ENCODE measurements at places on chromosomes 11 and 22. TPM values are rescaled to one million over a fixed set of nuclear protein-coding genes. Genes with fewer than 3 reads are reported as not detected.

The POU2AF3 gene
- total RNA-seq = not detected

DNA sequence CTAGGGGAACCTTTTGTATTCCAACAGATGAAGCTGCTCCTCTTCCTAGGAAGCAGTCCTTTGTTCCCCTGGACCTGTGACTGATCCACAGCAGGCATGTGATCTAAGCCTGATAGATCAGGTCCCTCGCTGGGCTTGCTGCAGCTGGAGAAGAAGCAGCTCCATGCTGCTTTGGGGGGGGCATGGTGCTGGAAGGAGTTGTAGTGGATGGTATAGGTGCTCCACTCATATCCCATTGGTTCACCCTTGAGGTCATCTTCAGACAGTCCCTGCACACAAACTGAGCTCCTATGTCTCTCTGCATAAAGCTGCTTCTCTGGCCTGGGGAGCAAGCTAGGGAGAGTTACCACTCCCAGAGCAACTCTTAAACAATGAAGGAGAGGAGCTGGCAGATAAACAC, 9.5 kb upstream of the RIC3 start:
- no peaks in the 10 kb centered on the region for H3K36me3 ChIP-seq
- peaks cover 18% of the 10 kb centered on the region for H3K27me3 ChIP-seq
- no peak for DNase-seq
- H3K27ac ChIP-seq = no peak overlapping the region
- H3K4me1 ChIP-seq = no peaks in the 10 kb centered on the region
- H3K4me3 ChIP-seq = no peak overlapping the region

The TUB gene
- 0.33 TPM for total RNA-seq

DNA sequence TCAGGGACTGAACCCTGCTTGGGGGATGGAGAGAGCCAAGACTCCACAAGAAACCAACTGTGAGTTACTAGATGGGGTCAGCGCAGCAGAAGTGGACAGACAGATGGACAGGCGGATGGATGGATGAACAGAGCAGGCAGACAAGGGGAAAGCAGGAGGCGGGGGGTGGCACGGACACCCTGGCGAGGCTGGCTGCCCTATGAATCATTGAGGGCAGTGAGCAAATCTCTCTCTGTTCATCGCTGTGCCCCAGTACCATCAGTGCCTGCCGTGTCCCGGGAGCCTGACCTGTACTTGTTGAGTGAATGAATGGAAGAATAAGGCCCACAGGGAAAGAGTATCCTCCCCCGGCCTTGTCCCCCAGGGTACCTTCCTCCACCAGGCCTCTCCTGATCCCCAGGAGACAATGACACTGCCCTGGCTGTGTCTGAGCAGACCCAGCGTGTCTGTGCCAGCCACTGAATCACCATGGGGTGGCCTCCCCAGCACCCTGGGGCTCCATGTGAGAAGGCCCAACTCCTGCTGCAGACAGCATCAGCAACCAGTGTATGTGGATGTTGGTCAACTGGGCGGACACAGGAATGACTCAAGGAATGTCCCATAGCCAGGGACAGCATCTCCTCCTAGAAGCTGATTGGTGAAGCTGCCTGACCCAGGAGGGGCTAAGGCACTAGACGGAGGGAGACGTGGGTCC, 5.1 kb upstream of the KLHL35 start:
- no peaks in the 10 kb centered on the region for H3K4me1 ChIP-seq
- no peak overlapping the region for H3K27ac ChIP-seq
- H3K4me3 ChIP-seq = no peak overlapping the region
- H3K27me3 ChIP-seq = peaks cover 6% of the 10 kb centered on the region
- H3K36me3 ChIP-seq = no peaks in the 10 kb centered on the region

DNA sequence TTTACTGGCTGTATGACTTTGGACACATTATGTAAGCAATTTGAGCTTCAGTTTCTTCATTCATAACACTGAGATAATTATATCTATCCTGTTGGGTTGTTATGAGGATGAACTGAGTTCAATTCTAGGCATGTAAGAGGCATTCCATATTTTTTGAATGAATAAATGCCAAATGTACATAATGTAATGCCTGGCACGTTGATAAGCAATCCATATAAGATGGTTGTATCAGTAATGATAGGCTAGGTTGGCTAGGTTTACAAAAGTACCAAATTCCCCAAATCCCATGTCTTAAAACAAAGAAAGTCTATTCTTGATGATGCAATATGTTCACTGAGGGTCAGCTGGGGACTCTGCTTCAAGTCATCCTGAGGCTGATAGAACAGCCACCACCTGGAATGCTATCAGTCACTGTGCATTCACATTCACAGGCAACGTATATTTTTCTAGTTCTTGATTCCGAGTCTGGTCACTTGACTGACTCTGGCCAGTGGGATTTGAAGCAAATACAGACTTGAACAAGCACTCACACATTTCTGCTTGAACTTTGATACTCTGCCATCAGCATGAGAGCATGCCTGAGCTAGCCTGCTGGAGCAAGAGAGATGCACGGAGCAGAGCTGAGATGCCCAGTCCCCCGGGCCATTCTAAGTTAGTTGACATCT, 104.0 kb upstream of the TIMP3 start:
- H3K4me3 ChIP-seq = no peak overlapping the region
- DNase-seq = no peak
- no peaks in the 10 kb centered on the region for H3K4me1 ChIP-seq
- peaks cover 17% of the 10 kb centered on the region for H3K27me3 ChIP-seq

- no peaks in the 10 kb centered on the region for H3K36me3 ChIP-seq
- no peak overlapping the region for H3K27ac ChIP-seq
- DNase-seq = no peak
- no peak overlapping the region for H3K4me3 ChIP-seq
Observed at GRCh38 chr22:24947881-24948280, 1.4 kb upstream of the LHFPL7 start.

The FAM227A gene
- 0.63 TPM for total RNA-seq

DNA sequence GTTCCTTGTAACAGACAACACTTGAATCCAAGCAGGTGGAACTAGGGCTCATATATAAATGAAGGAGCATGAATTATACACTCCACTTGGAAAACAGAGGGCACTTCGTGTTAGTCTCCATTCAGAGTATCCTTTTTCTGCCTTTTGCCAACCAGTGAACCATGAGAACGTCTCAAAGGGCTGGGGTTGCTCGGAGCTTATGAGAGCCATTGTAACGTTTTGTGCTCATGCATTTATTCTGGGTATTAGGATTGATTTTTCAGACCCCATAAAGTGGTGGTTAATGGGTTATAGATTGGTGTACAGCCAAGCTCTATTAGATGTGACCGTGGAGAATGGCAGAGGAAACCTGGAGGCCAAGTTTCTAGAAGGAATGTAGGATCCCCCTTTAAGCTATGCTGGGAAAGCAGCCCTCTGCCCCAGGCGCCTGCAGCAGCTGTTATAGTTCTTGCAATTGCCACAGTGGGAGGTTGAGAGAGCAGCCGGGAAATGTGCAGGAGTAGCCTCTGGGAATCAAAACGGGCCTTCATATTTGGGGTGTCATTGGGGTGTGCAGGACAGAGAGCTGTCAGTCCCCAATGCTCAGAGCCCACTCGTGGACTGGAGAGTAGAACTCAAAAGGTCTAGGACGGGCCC, 54.6 kb upstream of the ASPHD2 start:
- H3K27me3 ChIP-seq = peaks cover 34% of the 10 kb centered on the region
- no peak overlapping the region for H3K27ac ChIP-seq
- peaks cover 7% of the 10 kb centered on the region for H3K4me1 ChIP-seq

DNA sequence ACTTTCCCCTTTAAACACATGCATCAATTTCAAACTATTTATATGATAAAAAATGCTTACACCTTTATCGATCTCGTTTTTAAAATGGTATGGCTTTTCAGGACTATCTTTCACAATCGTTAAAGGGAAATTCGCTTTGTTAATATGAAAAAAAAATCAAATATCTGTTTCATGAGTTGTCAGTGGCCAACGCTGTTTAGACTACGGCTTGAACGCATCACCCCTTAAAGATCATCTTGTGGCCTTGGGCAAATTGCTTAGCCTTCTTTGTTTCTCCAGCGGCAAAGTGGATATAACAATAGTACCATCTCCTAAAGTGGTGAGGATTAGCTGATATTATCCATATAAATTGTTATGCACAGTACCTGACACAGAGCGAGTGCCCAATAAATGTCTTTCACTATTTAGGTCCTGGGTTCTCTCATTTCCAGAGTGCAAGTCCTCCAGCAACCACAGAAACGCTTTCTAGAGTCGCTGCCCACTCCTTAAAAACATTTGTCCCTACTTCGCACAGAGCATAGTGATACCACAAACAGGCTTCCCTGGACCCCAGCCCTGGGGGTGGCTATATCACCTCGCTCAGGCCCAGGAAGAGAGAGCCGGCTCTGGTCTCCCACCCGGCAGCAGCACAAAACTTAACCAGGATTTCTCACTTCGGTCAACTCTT, 904 bp downstream of the SLC35F2 start:
- no peak for DNase-seq
- peaks cover 31% of the 10 kb centered on the region for H3K4me1 ChIP-seq
- no peaks in the 10 kb centered on the region for H3K27me3 ChIP-seq
- peak overlapping the region; percentile 92 for H3K4me3 ChIP-seq
- peaks cover 19% of the 10 kb centered on the region for H3K36me3 ChIP-seq

GRCh38 chr11:128628325-128628673, 40.9 kb upstream of the ETS1 start:
- no peak for DNase-seq
- H3K27ac ChIP-seq = peak overlapping the region; percentile 88
- peaks cover 84% of the 10 kb centered on the region for H3K4me1 ChIP-seq
- no peaks in the 10 kb centered on the region for H3K27me3 ChIP-seq
- H3K4me3 ChIP-seq = peak overlapping the region; percentile 47
- H3K36me3 ChIP-seq = no peaks in the 10 kb centered on the region

- H3K27me3 ChIP-seq = no peaks in the 10 kb centered on the region
- peak; percentile 23 for DNase-seq
- no peak overlapping the region for H3K4me3 ChIP-seq
- peak overlapping the region; percentile 44 for H3K27ac ChIP-seq
- peaks cover 35% of the 10 kb centered on the region for H3K4me1 ChIP-seq
- peaks cover 29% of the 10 kb centered on the region for H3K36me3 ChIP-seq
Observed at GRCh38 chr22:24325105-24325757, 54.6 kb downstream of the SPECC1L start.

- H3K36me3 ChIP-seq = peaks cover 40% of the 10 kb centered on the region
- H3K4me1 ChIP-seq = peaks cover 66% of the 10 kb centered on the region
- peak overlapping the region; percentile 98 for H3K4me3 ChIP-seq
- peak overlapping the region; percentile 97 for H3K27ac ChIP-seq
- peak; percentile 16 for DNase-seq
Observed at GRCh38 chr11:4095509-4096230, 1.1 kb downstream of the RRM1 start.

The P2RY6 gene
- total RNA-seq = not detected

GRCh38 chr11:29272019-29272654, 744.7 kb downstream of the KCNA4 start:
- no peaks in the 10 kb centered on the region for H3K4me1 ChIP-seq
- no peak overlapping the region for H3K27ac ChIP-seq
- no peak for DNase-seq
- H3K36me3 ChIP-seq = no peaks in the 10 kb centered on the region
- H3K27me3 ChIP-seq = no peaks in the 10 kb centered on the region

DNA sequence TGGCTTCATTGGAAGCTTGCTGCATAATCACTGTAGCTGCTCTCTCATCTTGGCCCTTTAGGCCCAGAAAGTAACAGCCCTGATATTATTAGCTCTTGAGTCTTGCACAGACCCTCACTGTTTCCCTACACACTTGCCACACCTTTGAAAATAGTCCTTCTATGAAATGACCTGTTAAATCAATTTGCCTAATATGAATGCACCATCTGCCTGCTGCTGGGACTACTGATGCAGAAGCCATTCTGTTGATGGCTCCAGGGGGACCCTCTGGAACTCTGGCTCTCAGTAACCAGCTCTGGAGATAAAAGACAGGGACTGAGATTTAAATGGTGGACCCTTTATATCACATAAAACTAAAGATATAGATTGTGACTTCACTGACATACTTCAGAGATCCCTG, 14.7 kb upstream of the AMPD3 start:
- no peak overlapping the region for H3K4me3 ChIP-seq
- no peak for DNase-seq
- peaks cover 1% of the 10 kb centered on the region for H3K27me3 ChIP-seq
- no peak overlapping the region for H3K27ac ChIP-seq
- no peaks in the 10 kb centered on the region for H3K36me3 ChIP-seq

GRCh38 chr11:111347723-111348115, 31.4 kb downstream of the POU2AF1 start:
- H3K27me3 ChIP-seq = no peaks in the 10 kb centered on the region
- no peaks in the 10 kb centered on the region for H3K36me3 ChIP-seq
- no peaks in the 10 kb centered on the region for H3K4me1 ChIP-seq
- no peak for DNase-seq

DNA sequence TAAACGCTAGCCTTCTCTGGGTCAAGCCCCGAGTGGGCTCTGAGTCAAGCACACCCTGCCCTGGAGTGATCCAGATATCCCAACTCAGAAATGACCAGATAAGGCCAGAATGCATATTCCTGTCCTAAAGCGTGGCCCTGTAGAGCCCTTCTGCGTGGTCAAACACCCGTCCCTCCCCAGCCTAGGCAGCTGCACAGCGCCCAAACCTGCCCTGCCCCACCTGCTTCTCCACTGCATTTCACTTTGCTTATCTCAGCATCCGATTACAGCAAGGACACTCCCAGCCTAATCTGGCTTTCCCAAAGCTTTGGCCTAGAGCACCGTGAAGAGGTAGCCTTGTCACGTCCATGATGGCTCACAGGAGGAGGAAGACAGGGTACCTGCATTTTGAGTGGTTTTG, 11.9 kb upstream of the TMPRSS4 start:
- no peaks in the 10 kb centered on the region for H3K36me3 ChIP-seq
- no peak overlapping the region for H3K4me3 ChIP-seq
- no peak for DNase-seq
- H3K4me1 ChIP-seq = no peaks in the 10 kb centered on the region

The HEPACAM gene
- total RNA-seq = not detected

DNA sequence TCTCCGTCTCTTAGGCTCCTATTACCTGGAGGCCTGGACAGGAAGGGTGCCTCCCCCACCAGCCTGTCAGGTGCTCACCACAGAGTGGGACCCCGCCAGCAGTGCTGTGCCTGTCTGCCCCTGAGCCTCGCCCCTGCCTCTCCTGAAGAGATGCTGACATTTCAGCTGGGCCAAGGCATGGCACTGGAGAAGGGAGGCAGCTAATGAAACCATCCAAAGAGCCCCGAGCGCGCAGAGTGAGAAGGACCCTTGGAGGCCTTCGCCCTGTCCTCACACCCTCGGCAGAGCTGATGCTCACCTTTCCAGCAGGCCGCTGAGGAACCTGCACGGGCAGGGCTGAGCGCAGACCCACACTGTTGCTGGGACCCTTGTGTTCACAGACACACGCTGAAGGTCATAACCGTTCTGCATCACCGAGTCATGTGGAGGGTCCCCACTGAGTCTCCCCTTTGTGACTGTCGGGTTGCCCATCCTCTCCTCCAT, 2.1 kb upstream of the LRFN4 start:
- H3K4me1 ChIP-seq = peaks cover 11% of the 10 kb centered on the region
- DNase-seq = no peak
- H3K27me3 ChIP-seq = no peaks in the 10 kb centered on the region
- peaks cover 5% of the 10 kb centered on the region for H3K36me3 ChIP-seq

GRCh38 chr11:122751292-122752070, 86.8 kb upstream of the CRTAM start:
- H3K27me3 ChIP-seq = peaks cover 6% of the 10 kb centered on the region
- H3K4me1 ChIP-seq = peaks cover 50% of the 10 kb centered on the region
- DNase-seq = no peak
- H3K27ac ChIP-seq = no peak overlapping the region
- H3K36me3 ChIP-seq = no peaks in the 10 kb centered on the region

The MFRP gene
- total RNA-seq = not detected

- no peak overlapping the region for H3K27ac ChIP-seq
- no peaks in the 10 kb centered on the region for H3K36me3 ChIP-seq
- H3K4me1 ChIP-seq = no peaks in the 10 kb centered on the region
- H3K27me3 ChIP-seq = peaks cover 3% of the 10 kb centered on the region
- H3K4me3 ChIP-seq = no peak overlapping the region
Observed at GRCh38 chr11:129743112-129743815, 72.4 kb upstream of the TMEM45B start.

The RBM4B gene
- total RNA-seq = 14.8 TPM

The MIOX gene
- total RNA-seq = 0.32 TPM
